ENCODE measurements at places on chromosomes 1 and 21.

GRCh38 chr1:163561580-163562295 is 240.0 kb downstream of the NUF2 start:
- DNase-seq, result no peak

DNA sequence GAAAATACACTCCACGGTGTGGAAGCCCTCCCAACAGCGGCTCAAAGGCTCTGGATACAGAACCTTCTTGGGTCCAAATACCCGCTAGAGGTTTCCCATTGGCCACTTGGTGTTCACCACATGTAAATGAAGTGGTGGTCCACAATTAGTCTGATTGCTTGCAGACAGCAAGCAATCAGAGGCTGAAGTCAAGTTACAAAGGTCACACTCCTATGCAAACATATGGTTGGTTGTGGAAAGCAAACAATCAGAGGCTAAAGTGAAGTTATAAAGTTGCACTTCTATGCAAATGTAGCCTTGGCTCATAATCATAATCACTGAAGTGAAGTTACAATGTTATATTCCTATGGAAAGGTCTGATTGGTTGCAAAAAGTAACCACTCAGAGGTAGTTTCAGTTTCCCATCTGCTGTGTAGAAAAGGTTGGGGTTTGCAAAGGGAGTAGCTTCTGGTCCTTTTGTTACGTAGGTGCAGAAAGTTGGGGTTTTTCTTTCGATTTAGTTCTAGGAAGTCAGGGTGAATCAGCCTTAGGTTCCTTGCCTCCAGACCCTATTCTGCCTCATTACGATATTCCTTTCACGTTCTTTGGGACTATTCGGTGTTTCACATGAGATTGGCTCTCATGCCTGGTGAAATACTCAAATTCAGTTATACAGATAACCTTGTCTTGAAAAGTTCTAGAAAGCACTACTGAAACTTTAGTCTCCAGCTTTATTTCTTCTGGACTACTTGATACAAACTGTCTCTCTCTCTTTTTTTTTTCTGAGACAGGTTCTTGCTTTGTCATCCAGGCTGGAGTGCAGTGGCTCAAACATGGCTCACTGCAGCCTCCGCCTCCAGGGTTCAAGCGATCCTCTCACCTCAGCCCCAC is 36.7 kb upstream of the MTF2 start:
- DNase-seq, result peak; percentile 80

- DNase-seq, result no peak
Observed at GRCh38 chr1:76593618-76594017, 273.7 kb upstream of the ST6GALNAC5 start.

DNA sequence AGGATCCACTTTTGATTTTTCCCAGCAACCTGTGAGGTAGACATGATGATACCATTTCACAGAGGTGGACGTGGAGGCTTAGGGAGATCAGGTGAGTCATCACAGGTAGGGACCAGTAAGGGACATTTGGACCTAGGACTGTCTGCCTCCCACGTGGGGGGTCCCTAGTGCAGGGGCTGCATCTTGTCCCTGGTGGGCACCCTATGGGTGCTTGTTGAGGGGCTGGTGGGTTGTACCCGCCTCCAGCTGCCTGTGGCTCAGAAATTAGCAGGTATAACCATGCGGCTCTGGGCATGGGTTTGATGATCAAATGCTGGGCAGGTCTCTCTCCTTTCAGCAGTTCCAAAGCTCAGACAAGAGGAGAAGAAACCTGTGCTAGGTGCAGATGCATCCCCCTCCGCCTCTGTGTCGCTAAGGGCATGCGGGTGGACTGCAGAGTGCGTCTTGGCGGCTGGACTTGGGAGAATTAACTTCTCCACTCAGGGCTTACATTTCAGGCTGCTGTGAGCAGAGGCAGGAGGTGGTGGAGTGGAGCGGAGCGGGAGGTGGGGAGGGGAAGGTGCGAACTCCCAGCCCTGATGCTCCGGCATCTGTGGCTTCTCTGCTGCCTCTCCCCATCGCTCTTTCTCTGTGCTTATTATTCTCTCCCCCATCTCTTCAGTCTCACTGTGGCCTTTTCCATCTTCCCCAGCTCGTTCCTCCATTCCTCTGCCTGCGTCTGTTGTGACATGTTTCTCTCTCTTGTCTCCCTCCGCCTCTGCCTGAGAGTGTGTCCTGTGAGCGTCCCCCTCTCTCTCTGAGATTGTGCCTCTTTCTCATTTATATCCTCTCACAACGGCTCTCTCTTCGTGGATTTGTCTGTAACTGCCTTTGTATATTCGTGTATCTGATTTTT is 146.8 kb downstream of the PTPRU start:
- no peak for DNase-seq

- no peak for DNase-seq
Observed at GRCh38 chr21:29465546-29465945, 166.8 kb downstream of the BACH1 start.

DNA sequence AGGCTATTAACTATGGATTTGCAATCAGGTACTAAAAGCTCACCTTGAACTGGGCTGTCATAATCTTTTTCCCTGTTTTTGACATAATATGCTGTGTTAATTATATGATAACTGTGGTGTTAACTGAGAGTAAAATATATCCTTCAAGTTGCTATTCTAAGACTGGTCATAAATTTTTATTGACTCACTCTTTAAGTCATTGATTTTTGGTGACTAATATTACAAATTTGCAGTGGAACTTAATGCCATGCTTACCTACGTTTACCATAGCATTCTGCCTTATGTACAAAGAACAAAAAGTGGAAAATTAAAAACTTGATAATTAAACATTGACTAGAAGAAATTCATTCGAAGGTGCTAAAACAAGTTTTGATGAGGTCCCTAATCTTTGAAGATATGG is 872.4 kb downstream of the BRINP3 start:
- DNase-seq, result no peak

- no peak for DNase-seq
Observed at GRCh38 chr1:171844381-171844780, 3.1 kb downstream of the DNM3 start.

GRCh38 chr1:26290882-26291261 is 11.0 kb downstream of the SH3BGRL3 start:
- no peak for DNase-seq

GRCh38 chr1:205981257-205981656 is 21.9 kb downstream of the RAB7B start:
- no peak for DNase-seq

DNA sequence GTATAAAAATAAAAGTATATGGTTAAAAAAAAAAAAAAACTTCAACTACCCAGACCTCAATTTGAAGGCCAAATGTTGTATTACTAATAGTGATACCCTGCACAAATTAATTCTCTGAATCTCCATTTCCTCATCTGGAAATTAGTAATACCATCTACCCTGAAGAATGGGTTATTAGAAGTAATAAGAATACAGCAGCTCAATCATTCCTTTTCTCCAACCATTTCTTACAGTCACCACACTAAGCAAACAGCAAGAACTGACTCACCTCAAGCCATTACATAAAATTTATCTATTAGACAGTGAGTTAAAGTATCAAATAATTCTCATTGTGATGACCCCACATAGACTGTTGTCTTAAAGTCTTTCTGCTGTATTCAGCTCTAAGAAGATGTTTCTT is 39.6 kb downstream of the RERE start:
- DNase-seq, result no peak

GRCh38 chr1:71804140-71804539 is 478.2 kb downstream of the NEGR1 start:
- DNase-seq, result no peak

DNA sequence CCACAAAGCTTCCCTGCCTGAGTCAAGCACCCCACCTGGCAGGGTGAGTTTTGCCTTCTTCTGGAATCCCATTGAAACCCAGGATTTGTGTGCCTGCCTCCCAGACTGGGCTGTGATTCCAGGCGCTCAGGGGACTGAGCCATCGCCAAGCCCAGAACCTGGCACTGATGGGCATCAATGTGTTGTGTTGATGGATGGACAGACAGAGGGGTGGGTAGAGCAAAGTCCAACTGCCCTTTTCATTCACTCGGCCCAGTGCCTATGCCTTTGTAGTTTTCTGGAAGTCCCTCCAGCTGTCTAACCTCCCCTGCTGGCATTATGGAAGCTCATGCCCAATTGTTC is 66.0 kb upstream of the LAPTM5 start:
- no peak for DNase-seq

GRCh38 chr1:109931189-109931731 is 20.6 kb downstream of the CSF1 start:
- DNase-seq, result no peak

DNA sequence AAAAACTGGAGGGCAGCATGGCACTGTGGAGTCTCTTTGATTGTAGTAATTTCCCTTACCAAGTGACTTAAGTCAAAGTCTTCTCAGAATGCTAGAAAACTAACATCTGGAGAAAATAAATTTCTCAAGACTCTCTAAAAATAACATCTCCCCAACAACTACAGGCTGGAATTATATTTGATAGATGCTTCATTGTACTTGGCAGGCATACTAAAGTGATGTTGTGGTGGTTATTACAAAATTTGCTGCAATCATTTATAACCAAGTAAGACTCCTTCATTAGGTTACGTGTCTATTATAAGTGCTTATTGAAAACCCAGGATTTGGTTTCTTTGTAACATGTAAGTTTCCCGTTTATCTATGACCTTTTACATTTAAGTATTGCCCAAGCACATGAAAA is 132.9 kb upstream of the NRIP1 start:
- DNase-seq, result no peak

DNA sequence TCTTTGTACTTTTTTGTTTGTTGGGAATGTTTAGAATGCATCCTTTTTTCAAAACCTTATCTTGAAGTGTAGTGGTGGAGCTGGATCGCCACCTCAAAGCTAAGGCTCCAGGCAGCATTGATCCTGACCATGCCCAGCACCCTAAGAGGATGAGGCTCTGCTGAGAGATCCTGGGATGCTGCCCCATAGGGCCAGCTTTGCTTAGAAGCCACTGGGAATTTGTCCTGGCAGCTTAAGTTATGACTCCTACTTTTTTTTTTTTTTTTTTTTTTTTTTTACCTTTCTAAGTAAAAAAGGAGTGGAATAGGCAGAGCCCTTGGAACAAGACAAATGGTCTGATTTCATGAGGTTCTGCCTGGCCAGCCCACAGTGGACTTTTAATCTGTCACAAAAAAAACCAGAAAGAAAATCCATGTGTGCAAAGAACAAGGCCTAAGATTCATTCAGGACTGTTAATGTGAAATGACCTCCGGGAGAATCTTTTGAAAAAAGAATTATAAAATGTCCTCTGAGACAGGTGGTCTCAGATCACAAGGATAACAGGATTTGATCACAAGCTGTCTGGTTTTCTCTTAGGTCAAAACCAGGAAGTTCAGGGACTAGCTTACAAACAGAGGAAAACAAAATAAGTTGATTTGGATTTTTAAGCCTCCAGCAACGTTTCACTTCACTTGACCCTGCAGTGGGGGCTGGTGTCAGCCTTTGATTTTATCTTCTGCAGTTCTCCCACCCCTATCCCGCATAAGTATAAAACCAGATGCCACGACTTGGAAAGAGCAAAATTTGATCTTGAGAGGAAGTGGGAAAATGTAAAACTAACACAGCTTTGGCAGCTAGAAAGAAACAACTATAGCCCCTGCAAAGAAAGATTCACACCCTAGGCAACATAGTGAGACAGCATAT is 25.9 kb upstream of the RAP1A start:
- DNase-seq, result peak; percentile 20
